ENCODE measurements at places on chromosomes 12 and 14. TPM values are rescaled to one million over a fixed set of nuclear protein-coding genes. Genes with fewer than 3 reads are reported as not detected.

GRCh38 chr14:97299661-97300060 lies 502.5 kb downstream of the VRK1 start:
- DNase-seq = no peak

DNA sequence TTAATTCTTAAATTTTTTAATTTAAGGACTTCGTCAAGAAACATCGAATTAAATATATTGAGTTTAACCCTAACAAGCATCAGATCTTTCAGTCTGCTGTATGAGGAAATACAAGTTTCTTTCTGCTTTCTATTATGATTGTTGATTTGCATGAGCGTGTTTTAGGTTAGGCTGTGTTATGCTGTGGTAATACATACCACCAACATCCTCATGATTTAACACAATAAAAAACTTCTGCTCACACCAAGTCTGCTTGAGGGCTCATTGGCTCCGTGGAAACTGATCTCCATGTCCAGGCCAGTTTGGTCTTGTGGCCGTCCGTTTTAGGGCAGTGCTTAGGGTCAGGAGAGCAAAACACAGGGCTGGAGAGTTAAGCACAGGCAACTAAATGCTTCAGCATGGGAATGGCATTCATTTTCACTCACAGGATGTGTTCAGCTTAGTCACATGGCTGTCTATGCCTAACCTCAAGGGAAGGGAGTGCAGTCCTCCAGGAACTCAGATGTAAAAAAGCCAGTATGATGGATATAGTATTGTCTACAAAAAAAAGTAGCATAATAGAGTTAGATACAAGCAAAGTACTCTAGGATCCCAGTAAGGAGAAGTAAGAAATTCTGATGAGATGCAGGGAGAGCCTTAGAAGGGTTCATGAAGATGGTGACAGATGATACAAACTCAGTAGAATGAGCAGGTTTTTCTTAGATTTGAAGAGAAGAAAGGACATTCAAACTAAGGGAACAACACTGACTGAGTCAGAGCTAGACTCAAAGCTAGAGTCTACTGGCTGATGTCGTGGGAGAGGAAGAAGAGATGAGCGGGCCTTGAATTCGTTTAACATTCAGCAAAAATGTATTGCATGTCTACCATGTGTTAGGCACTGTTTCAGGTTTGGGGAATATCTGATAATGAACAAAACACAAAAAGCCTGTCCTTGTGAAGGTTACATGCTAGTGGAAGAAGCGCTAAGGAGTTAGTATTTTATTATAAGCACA lies 16.3 kb downstream of the MARK3 start:
- no peak overlapping the region for H3K4me3 ChIP-seq
- no peaks in the 10 kb centered on the region for H3K36me3 ChIP-seq
- H3K4me1 ChIP-seq = peaks cover 3% of the 10 kb centered on the region
- peak overlapping the region; percentile 10 for H3K27ac ChIP-seq
- H3K27me3 ChIP-seq = no peaks in the 10 kb centered on the region

DNA sequence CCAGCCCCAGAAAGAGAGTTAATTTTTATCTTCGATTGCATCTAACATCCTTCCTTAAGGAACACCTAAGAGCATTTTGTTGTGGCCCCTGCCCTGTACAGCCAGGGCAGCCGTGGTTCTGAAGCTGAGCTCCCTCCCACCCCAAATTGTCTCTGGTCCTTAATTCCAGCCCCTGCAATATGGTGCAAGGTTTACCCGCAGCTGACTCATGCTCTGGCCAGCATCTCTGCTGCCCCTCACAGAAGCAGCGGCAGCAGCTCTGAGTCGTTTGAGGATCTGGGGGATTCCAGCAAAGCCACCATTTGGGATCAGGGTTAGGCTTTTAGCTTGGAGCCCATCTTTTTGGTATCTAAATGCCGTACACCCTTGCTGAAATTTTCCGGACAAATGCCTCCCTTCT lies 3.3 kb downstream of the DLK1 start:
- no peak overlapping the region for H3K27ac ChIP-seq
- no peaks in the 10 kb centered on the region for H3K36me3 ChIP-seq
- DNase-seq = no peak
- no peaks in the 10 kb centered on the region for H3K4me1 ChIP-seq

- no peaks in the 10 kb centered on the region for H3K27me3 ChIP-seq
- peaks cover 16% of the 10 kb centered on the region for H3K4me1 ChIP-seq
- no peak overlapping the region for H3K4me3 ChIP-seq
- no peak for DNase-seq
Observed at GRCh38 chr14:71714225-71714624, 218.0 kb upstream of the RGS6 start.

DNA sequence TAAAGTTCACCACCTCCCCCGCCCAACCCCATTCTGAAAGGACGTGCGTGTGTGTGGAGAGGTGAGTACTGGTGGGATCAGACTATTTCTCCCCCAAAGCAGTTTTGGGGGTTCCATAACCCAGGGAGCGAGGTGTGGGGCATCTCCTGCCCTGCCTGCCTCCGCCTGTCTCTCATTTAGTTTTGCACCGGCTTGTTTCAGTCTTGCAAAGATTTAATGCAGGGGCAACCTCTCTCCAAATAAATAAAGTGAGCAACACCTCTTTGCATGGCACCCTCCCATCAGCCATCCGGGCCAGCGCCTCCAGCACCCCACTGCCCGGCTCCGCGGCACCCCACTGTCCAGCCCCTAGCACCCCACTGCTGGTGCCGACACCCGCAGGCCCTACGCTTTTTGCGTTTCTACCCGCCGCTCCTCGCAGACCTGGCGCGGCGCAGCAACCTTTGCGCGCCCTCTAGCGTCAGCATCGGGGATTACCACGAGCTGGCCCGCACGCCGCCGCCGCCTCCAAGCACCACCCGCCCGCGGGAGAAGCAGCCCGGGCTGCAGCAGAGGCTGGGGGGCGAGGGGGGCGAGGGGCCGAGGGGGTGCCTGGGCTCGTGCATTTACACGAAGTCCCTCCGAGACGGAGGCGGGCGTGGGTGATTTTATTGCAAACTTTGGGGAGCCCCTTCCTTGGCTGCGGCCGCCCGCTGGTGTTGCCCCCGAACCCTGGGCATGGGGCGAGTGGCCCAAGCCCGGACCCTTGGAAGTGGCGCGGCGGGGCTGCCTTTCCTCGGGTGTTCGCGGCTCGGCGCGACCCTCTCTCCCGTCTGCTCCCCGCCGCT lies 55.8 kb upstream of the VRK1 start:
- H3K4me1 ChIP-seq = peaks cover 2% of the 10 kb centered on the region
- peak overlapping the region; percentile 53 for H3K4me3 ChIP-seq
- no peak overlapping the region for H3K27ac ChIP-seq
- H3K36me3 ChIP-seq = no peaks in the 10 kb centered on the region

DNA sequence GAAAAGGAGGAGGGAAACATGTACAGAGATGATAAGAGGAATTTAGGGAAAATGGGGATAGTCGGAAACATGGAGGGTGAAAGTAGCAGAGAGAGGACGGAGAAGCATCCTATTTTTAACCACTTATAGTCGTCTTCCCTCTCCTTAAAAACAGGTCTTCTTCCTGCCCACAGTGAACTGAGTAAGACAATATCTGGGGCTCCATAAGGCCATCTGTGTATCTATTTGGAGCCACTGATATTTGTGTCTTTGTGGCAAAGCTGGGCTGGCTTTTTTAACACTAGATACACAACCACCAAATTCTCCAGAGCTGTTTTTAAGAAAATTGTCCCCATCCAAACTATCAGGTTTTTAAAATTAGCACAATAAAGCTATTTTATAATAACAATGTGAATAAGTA lies 109.5 kb upstream of the RAP1B start:
- no peaks in the 10 kb centered on the region for H3K36me3 ChIP-seq
- no peaks in the 10 kb centered on the region for H3K4me1 ChIP-seq
- no peak for DNase-seq

DNA sequence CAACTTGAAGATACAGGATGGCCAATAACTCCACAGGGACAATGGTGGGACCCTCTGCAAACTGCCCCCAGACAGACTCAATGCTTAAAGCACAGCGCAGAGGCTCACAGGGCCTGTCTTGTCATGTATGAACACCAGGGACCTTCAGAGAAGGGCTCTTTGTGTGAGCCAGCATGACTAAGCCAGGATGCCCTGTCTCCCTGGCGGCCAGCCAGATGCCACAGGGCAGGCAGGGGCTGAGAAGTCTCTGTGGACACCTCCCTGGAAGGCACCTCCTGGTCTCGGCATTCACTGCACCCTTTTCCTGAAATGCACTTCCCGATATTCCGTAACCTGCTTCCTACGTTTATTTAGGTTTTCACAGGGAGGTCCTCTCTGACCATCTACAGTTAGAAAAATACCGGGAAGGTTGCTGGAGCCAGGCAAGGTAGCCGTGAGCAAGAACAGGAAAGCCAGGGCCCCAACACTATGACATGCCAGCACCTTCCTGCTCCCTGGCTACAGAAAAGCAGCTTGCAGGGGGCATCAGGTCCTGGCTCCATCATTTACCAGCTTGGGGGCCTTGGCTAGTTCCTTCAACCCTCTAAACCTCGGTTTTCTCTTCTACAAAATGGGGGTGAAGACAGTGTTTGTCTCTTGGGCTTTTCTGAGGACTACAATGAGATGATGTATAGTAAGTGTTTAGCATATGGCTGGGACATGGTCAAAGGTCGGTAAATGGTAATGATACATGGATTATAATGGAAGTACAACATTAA lies 65.0 kb downstream of the PITPNM2 start:
- DNase-seq = no peak
- H3K4me1 ChIP-seq = peaks cover 4% of the 10 kb centered on the region
- H3K27ac ChIP-seq = no peak overlapping the region
- no peaks in the 10 kb centered on the region for H3K36me3 ChIP-seq
- no peak overlapping the region for H3K4me3 ChIP-seq

DNA sequence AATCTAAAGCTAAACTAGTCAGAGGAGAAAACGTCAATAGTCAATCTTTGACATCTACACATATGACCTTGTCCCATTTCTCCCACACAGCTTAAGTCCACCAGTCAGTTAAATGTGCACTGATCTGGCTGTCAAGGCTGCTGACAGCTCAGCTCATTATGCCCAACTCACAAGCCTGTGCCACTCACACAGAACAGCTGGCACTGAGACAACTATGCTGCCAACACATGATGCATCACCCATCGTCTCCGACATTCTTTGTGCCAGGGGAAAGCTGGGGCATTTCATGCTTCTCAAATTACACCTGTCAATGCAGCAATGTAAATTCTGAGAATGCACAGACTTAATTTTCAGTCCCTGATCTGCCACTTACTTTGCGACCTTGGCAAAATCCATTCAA lies 25.3 kb downstream of the GNS start:
- H3K27me3 ChIP-seq = no peaks in the 10 kb centered on the region
- no peak overlapping the region for H3K27ac ChIP-seq
- peaks cover 5% of the 10 kb centered on the region for H3K36me3 ChIP-seq
- H3K4me3 ChIP-seq = no peak overlapping the region
- no peaks in the 10 kb centered on the region for H3K4me1 ChIP-seq

Gene GPHN
- polyA plus RNA-seq = 29.2 TPM

Gene PRICKLE1
- 0.65 TPM for polyA plus RNA-seq
